Fibroblast of skin of left biceps (primary cell): ENCODE measurements at places on chromosomes 11 and 22.
A peak's percentile ranks its signal among the peaks of the same experiment; 100 is the strongest.

- DNase-seq: no peak
Measured at GRCh38 chr11:34313099-34313517, 44.7 kb downstream of the ABTB2 start.

- no peak for DNase-seq
Measured at GRCh38 chr11:28169816-28170215, 61.6 kb downstream of the METTL15 start.

DNA sequence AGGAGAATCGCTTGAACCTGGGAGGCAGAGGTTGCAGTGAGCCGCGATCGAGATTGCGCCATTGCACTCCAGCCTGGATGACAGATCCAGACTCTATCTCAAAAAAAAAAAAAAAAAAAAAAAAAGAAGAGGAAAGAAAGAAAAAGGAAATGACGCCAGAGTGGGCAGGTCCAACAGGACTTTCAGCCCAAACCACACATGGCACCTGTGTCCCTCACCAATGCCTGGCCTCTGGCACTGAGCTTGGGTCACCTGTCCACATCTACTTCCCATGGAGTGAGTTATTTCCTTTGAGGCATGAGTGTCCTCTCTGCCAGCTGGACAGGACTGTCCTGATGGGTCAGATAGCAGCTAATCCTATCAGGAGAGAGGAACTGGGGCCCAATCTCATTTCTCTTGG lies 15.2 kb upstream of the GCAT start:
- DNase-seq: no peak

GRCh38 chr11:69122630-69123431 lies 32.9 kb upstream of the SMIM38 start:
- DNase-seq: peak; percentile 12

- DNase-seq: no peak
Measured at GRCh38 chr11:63564784-63565350, 1.7 kb upstream of the PLAAT2 start.

GRCh38 chr11:45859661-45860140 lies 12.4 kb downstream of the CRY2 start:
- peak; percentile 97 for DNase-seq

- no peak for DNase-seq
Measured at GRCh38 chr11:65546217-65546958, 11.8 kb downstream of the LTBP3 start.

- DNase-seq: no peak
Measured at GRCh38 chr22:35329114-35329847, 29.6 kb downstream of the TOM1 start.

DNA sequence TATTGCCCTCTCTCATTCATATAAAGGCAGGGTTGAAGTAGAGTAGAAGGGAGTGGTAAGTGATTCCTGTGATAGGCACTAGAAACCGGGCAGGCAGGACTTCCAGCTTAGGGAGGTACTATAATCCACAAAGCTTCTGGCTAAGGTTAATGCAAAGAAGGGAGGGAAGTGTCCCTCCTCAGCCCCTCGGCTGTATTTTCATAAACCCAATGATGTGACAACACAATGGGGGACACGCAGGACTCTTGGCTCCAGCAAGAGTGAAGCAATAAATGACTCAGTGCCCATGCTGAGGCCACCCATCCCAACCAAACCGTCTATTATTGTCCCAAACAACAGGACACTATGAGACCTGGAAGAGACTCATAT lies 90.7 kb downstream of the ETS1 start:
- DNase-seq: no peak

GRCh38 chr11:47108214-47108613 lies 68.5 kb downstream of the ARFGAP2 start:
- DNase-seq: no peak

- no peak for DNase-seq
Measured at GRCh38 chr11:113168354-113169342, 145.7 kb upstream of the TTC12 start.

- DNase-seq: no peak
Measured at GRCh38 chr11:119384332-119384731, 2.8 kb upstream of the USP2 start.

DNA sequence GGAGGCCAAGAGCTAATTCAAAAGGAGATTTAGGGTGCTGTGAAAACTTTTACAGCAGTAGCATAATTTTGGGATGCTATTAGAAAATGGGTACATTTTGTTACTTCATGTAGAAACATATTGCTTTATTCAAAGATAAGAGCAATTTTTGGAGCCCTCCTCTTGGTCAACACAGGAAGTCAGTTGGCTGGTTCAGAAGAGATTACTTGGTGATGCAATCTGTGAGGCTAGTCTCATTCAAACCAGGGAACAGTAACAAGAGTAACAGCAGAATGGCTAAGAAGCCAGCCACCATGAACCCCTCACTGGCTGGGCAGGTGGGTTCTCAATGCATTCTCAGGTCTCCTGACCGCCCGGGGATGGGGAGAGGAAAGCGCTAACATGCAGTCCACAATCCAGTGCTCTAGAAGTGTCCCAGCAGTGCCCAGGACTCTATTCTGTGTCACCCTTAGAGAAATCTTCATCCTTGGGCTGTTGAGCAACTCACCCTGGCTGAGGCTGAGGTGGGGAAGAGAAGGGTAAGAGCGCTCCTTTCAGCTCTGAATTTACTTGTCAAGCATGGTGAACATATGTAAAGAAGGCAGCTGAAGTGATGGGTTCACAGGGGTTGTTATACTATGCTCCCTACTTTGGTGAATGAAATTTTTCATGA lies 262.2 kb upstream of the UBASH3B start:
- no peak for DNase-seq

GRCh38 chr22:19879246-19879570 lies 24.5 kb upstream of the GNB1L start:
- no peak for DNase-seq

DNA sequence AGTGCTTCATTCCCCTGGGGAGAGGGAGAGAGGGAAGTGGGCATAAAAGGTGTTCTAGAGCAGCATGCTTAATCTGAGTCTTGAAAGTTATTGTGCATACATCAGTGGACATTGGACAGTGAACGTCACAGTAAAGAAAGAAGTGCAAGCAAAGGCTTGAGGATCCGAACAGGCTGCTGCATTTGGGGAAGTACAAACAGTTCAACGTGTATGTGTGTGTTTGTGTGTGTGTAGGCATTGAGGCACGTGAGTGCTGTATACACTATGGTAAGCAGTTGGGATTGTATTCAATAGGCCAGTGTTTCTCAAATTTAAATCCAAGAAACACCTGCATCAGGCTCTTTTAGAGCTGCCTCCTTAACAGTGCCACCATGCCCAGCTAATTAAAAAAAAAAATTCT lies 10.4 kb upstream of the EIF3M start:
- no peak for DNase-seq

DNA sequence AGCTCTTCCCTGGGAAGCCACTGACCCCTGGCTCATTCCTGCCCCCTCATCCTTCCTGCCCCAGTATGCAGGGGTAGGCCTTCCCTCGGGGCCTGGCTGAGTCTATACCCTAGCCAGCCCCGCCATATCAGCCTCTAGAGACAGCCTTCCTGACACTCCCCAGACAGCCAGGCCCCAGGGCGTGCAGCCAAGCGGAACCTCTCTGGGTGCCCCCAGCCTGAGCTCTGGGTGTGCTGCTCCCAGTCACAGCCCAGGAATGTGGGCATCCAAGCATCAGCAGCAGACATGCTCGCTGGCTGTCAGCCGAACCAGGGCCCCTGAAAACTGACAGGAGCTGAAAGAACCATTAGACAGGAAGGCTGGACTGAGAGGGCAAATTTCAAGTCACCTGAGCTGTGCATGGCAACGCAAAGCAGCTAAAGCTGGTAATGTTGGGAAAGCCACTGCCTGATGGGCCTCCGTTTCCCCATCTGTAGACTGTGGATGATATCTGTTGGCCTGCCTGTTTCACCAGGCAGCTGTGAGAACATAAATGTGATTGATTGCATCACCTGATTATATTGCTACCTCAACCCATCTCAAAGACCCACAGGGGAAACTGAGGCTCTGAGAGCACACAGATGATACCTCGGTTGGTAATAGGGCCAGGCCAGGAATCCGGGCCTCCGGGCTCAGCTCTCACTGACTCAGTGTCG lies 93.2 kb downstream of the LRRC32 start:
- peak; percentile 45 for DNase-seq

DNA sequence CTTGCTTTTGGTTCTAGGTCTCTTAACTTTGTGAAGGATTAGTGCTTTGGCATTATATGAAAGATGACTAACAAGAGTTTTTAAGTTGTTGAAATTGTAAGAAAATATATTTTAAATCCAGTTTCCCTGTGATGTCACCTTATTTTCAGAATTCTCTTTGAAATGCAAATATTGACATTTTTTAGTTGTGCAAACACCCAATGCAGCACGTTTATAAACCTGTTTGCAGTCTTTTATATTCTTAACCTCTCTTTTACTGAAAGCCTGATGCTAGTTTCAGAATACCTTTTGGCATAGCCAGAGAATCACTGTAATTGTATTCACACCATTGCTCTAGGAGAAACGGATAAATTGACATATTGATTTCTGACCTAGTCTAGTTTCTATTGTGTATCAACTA lies 42.8 kb upstream of the SLC37A2 start:
- DNase-seq: no peak

DNA sequence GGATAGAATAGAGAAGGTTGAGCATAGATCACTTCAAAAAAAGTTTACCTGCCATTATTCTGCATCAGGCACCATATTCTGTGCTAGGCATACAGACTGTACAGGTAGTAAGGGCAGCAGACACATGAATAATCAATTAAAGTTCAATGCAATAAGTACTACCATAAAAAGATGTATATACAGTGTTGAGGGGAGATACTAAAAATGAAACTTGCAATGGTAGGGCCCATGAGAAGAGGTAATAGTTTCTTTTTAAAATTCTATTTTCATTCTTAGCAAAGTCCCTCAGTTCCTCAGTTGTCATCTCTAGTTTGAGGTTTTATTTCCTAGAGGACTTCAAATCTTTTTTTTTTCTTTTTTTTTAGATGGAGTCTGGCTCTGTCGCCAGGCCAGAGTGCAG lies 819.9 kb downstream of the FAM181B start:
- no peak for DNase-seq

- DNase-seq: no peak
Measured at GRCh38 chr22:37109242-37109917, at the start of gene TMPRSS6. Gene TMPRSS6, minus strand, starts transcription at chr22:37109713. Its CDS starts 6,296 bp downstream, at chr22:37103417.

GRCh38 chr22:46684706-46685105 lies 53.3 kb downstream of the CERK start:
- no peak for DNase-seq

- no peak for DNase-seq
Measured at GRCh38 chr22:47397673-47398072, 635.2 kb downstream of the TBC1D22A start.

DNA sequence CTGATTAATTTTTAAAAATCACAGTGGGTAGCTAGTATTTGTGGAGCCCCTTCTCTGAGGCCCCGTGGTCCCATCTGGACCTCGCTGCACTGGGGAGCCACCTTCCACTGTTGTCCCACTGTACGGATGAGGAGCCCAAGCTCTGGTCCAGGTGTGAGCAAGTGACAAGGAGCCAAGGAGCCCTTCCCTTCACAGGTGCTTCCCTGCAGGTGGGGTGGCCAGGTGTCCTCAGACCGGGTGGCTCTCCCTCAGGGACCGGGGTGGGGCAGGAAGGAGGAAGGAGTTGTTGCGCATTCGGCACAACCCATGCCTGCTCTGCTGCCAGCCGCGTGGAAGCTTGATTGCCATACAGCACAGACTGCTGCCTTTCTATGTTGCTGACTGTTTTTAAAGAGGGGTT lies 10.4 kb upstream of the SEPTIN5 start:
- no peak for DNase-seq

DNA sequence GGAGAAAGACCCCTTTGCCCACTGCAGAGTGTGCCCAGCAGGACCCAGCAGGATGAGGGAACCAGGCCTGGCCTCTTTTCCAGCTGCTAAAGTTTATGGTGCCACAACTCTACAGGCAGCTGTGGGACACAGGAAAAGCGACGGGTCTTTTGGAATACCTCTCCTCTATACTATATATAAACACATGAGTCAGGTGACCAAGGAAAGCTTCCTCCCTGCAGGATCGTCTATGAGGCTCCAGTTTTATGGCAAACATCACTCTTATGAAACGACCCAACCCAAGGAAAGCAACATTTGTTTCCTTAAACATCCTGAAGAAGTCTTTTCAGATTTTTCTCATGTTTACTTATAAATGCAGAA lies 102.8 kb upstream of the AKIP1 start:
- DNase-seq: no peak

- no peak for DNase-seq
Measured at GRCh38 chr11:72245263-72245816, 1.4 kb upstream of the PHOX2A start.

GRCh38 chr11:911031-911889 lies 650 bp upstream of the CHID1 start:
- DNase-seq: no peak

DNA sequence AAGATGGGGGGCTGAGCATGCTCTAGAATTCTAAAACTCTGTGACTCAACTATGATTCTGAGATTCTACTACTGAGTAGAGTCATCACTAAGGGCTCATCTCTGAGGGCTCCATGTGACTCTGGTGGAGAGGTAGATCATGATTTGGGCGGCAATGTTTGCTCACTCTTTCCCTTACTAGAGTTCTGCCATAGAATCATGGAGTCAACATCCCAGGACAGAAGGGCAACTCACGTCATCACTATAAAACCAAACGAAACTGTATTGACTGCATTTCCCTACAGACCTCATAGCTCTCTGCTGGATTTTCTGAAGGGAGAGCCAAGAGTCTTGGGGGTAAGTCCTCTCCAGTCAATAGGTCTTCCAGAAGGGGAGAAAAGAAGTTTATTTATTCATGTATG lies at the start of gene MS4A14:
MS4A14 (plus strand) TSS at position 78 of the 400 bp plus-strand sequence; CDS start at position 198, 120 bp downstream.
- DNase-seq: no peak

GRCh38 chr11:33724644-33725035 lies 11.6 kb downstream of the CD59 start:
- no peak for DNase-seq

DNA sequence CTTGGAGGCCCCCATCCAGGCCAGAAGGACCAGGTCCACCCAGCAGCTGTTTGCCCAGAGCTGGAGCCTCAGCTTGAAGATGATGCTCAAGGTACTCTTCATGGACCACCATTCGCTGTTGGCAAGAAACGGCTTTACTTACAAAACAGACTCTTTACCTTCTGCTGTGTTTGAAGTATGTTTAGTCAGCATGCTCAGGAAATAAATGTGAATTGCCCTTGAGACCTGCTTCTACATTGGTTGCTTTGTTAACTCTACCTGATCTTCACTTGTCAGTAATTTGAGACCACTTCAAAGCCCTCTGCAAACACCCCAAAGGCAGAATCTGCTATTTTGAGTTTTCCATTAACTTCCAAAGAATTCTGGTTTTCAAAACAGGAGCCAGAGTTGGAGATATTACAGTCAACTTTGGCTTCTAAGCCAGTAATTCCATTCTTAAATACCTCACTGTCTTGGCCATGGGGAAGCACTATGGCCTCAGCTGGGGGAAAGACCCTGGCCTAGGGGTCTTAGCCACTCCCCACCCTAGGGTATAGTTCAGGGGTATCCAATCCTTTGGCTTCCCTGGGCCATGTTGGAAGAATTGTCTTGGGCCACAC lies 2.7 kb downstream of the UQCR10 start:
- DNase-seq: no peak

DNA sequence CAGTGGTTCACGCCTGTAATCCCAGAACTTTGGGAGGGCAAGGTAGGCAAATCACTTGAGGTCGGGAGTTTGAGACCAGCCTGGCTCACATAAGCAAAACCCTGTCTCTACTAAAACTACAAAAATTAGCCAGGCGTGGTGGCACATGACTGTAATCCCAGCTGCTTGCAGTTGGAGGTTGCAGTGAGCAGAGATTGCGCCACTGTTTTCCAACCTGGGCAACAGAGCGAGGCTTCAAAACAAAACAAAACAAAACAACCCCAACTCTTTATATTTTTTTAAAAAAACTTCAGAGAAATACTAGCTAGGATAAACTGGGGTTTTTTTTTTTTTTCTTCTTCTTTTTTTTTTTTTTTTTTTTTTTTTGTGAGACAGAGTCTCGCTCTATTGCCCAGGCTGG lies 31.8 kb upstream of the RAPSN start:
- DNase-seq: no peak

- DNase-seq: no peak
Measured at GRCh38 chr11:132332521-132332920, 962.1 kb downstream of the NTM start.
